HAP-1 (cell line): ENCODE measurements at places on chromosomes 11 and 22.

GRCh38 chr11:92477686-92478085, 253.1 kb downstream of the FAT3 start:
- DNase-seq: no peak

GRCh38 chr22:27992294-27993165, 73.5 kb upstream of the PITPNB start:
- no peak for DNase-seq

- no peak for DNase-seq
Observed at GRCh38 chr11:79363861-79364378, 76.9 kb downstream of the TENM4 start.

DNA sequence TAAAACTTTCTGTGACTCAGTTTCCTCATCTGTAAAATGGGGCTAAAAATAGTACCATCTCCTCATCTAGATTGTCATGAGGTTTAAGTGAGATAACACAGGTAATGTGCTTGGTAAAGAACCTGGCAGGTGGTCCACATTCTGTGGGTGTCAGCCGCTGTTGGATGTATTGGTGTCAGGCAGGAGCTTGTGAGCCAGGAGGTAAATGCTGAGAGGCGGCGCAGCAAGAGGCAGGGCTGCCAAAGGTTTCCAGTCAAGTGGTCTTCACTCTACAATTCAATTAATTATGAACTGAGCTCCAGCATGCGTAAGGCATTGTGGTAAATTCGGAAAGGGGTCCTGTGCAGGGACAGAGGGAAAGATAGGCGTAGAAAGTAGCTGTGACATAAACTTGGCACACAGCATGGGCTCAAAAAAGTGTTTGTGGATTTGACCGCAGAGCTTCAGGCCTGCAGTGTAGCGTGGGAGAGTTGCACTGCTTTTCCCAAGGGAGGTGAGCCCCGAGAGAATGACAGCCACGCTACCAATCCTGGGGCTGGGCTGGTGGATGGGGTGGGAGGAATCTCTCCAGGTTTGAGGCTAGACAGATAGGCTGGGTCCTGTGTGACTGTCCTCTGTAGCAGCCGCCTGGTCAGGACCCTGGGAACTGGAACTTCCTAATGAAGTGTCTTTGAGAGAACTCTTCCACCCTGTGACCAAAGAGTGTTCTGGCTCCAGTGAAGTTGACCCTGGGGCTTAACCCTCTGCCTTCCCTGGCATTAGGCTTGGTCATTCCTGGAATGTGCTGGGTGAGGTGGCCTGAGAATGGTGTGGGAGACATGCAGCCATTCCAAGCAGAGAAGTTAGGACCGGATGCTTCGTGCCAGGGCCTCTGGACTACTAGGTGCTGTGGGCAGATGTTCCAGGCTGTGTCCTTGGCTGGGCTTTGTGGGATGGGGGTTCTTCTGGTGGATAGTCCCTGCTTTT, 122.4 kb downstream of the FEZ1 start:
- DNase-seq: no peak

- no peak for DNase-seq
Observed at GRCh38 chr11:67366546-67366945, 6.9 kb downstream of the CLCF1 start.

GRCh38 chr22:42632096-42632495, 8.3 kb downstream of the ATP5MGL start:
- no peak for DNase-seq

DNA sequence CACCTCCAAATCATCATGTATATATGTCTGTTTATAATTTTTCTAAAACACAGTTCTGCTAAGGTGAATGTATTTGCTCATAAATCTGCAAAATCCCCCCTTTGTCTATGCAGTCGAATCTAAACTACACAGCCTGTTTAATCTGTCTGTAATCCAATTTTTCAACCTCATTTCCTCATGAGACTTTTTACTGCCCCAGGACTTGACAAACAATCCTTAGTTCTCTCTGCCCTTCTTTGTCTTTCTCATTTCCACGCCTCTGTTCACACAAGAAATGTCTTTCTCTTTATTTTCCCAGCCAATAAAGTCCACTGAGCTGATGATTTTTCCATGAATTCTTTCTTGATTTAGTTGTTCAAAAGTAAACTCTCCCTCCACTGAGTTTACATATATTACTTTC, 1154.3 kb downstream of the FAM181B start:
- DNase-seq: no peak

- DNase-seq: no peak
Observed at GRCh38 chr11:98358551-98358950, 662.2 kb upstream of the CNTN5 start.

DNA sequence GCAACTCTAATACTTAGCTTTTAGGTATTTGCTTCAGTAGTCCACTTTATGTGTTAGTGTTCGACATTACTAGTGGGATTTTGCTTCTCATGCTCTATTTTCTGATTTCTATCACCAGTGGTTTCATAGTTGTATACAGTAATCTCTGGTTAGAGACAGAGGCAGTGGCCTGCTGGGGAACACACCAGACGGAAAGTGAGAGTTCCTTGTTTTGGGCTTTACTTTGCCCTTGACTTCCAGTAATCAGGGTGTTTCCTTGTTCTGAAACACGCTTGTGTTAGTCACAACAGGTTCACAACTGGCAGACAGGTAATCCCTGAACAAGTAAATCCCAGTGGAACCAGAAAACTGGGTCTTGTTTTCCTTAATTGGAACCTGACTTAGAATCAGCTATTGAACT, 56.0 kb downstream of the PACS1 start:
- no peak for DNase-seq

- no peak for DNase-seq
Observed at GRCh38 chr11:117476531-117477142, 149.0 kb downstream of the CEP164 start.

- DNase-seq: no peak
Observed at GRCh38 chr22:49999946-50000586, 12.5 kb downstream of the IL17REL start.
